Adipocyte (in vitro differentiated cells): ENCODE measurements at places on chromosomes 1 and 21.

DNA sequence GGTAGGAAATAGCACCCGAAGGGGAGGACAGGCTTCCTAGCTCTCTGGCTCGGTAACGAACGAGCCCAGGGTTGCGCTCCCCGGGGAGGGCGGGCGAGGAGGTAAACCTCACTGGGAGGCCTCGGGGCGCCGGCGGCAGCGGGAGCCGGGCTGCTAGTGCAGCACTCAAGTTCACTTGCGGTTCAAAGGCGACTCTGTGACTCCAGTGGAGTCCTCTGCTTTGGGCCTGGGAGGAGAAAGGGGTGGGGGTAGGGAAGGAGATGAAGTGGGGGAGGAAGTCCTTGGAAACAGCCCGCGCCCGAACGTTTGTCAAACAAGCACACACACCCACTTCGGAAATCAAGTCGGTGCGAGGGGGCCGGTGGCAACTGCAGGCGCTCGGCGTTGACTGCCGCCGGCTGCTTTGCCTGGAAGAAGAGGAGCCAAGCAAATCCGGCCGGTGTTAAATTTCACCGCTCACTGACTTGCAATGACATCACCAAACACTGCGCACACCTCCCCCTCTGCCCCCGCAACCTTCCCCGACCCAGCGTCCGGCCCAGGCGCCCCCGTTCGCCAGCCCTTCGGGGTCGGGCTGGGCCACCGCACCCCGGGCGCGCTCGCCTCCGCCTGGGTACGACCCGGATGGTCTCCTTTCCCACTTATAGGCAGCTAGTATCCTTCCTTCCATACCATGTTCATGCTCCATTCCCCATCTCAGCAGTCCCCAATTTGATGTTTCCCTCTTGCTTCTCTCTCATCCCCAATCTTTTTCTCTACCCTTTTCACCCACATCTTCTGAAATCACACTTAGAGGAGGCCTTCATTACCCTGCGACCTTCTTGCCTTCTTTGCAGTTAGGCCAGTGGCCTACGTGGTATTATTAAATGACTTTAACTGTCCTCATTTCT, at the start of gene COL24A1:
COL24A1 (minus strand) TSS at position 207 of the 890 bp plus-strand sequence. CDS start 376 bp downstream, outside the sequence.
- DNase-seq = peak; percentile 77

DNA sequence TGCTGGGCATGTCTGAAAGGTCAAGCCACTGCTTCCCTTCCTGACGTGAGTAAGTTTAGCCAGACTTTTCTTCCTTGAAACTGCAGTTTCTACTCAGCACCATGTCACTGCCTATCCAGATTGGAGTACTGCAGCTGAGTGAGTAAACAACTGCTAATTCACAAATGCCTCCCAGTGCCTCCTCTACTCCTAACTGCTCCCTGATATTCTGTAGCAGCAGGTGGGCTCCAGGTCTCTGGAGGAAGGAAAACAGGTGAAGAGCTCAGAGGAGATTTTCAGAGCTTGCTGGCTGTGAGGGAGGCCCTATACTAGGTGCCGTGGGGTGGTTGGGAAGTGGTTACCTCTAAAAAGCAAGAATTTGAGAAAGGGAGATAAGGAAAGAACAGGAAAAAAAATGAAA, 96.5 kb downstream of the KIF14 start:
- no peak for DNase-seq

DNA sequence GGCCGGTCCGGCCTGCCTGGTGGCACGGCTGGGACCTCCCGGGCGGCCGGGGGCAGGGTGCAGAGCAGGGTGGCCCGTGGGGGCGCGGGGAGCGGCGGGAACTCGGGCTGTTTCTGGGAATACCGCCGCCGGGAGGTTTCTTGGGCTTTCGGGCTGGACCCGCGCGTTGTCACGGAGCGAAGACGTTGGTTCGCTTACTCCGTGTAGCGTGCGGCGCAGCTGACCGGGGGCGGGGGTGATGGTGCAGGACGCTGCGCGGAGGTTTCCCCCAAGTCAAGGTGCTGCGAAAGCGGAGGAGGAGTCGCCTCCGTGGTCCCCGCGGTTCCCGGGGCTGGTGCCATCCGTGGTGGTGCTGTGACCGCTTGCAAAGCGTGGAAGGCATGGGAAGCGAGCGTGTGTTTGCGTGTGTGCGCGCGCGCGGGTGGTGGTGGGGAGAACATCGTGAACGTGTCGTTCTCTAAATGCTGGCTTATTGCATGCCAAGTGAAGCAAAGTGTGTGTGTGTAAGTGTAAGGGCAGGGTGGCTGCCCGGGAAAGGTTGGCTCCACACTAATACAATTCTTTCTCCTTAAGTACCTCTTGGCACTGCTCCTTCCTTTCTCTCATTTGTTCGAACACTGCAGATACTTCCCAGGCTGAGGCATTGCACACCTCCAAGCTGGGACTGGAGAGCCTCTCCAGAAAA, 1.1 kb downstream of the RYR2 start:
- DNase-seq = no peak

DNA sequence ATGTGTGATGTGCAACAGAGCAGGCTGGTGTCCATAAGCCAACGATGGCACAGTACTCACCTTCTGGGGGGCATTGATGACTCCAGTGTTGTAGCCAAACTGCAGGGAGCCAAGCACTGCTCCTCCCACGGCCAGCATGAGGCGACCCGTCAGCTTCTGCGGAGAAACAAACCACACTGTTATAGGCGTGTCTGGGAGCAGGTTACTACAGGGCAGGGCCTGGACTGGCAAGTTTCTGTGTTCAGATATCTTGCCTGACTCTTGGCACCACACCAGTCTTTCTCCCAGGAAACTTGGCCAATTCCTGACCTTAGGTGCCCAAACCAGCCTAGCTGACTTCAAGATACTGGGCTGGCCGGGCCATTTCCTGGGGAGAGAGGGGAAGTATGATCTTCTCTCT, 15.5 kb downstream of the SLC2A1 start:
- no peak for DNase-seq

- DNase-seq = no peak
These were observed 226.7 kb downstream of the SLC45A1 start for GRCh38 chr1:8544644-8545043.

DNA sequence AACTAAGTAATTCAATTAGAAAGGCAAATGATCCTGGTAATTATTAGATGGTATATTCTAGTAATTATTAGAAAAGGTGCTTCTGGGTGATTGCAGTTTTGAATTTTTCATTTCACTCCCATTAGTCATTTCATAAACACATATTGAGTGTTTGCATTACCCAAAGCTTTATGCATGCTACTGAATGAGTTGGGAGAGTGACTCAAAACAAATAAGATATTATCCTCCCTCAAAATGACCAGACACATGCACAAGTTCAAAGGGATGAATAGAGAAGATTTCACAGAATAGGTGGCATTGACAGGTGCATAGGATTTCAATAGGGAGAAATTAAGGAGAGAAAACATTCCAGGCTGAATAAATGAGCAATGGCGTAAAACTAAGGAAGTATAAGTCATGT, 84.7 kb downstream of the PHTF1 start:
- no peak for DNase-seq

DNA sequence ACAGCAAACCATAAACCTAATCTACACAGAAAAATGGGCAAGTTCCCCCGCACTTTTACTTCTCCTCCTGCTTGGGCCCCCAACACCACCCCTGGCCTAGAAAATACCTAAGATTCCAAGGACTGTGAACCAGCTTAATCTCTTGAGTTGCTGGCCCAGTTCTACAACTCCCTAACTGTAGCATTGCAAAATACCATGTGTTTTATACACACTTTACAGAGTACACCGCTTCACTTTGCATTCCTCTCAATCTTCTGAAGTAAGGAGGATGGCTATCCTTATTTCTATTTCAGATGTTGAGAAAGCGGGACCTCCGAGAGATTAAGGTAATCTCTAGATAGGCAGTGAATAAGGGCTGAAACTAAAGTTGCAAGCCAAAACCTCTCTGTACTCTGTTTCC, 408.3 kb upstream of the NR5A2 start:
- DNase-seq = peak; percentile 33

GRCh38 chr1:48810740-48811139, 34.0 kb upstream of the BEND5 start:
- peak; percentile 86 for DNase-seq

DNA sequence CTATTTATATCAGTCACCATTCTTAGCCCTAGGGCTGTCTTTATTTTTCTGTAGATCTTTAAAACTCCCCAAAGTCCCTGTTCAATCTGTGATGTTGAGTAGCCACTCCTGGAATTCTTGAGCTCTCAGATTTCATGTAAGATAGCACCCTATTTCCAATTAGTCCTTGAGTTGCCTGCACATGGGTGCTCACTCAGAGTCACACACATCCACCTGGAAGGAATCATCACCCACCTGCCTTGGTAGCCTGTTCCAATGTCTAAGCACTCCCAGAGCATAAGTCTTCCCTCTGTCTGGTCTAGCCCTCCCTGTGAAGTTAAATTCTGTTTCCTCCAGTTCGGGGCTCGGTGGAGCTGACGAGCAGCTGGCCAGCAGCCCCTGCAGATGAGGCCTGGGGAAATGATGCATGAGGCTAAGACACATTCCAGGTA, 14.7 kb upstream of the ATF3 start:
- DNase-seq = no peak

DNA sequence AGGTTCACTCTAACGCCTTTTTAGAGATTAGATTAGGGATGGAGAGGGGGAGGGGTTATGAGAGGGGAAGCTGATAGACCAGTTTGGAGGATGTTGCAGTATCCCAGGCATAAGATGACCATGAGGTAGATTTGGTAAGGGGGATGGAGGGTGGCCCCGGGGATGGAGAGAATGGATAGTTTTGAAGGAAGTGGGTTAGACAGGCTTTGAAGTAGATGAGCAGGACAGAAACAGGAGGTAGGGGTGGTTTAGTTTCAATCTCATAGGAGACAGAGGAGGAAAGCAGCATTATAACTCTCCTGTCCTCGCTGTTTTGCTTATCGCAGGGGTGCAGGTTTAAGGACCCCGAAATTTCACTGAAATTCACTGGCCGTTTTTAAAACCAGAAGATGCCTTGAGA, 11.8 kb downstream of the UBIAD1 start:
- no peak for DNase-seq

GRCh38 chr1:212037900-212038299, 2.4 kb downstream of the DTL start:
- no peak for DNase-seq

GRCh38 chr1:155910621-155911121, 478 bp downstream of the RIT1 start:
- DNase-seq = peak; percentile 63

DNA sequence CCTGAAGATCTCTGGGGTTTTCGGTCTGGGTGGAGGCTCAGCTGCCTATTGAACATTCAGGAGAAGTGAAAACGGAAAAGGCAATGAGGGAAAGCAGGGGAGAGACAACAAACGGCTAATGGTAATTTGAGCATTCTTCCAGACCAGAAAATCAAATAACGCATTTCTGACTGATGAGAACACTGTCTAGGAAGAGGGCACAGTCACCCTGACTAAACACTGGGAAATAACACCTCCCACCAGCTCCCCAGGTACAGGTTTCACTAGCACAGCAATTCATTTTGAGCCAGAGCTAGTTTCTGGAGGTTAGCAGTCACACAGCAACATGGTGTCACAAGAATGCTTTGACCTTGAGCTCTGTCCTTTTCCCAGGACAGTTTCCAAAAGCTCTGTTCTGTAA, 21.1 kb downstream of the NCF2 start:
- peak; percentile 11 for DNase-seq

DNA sequence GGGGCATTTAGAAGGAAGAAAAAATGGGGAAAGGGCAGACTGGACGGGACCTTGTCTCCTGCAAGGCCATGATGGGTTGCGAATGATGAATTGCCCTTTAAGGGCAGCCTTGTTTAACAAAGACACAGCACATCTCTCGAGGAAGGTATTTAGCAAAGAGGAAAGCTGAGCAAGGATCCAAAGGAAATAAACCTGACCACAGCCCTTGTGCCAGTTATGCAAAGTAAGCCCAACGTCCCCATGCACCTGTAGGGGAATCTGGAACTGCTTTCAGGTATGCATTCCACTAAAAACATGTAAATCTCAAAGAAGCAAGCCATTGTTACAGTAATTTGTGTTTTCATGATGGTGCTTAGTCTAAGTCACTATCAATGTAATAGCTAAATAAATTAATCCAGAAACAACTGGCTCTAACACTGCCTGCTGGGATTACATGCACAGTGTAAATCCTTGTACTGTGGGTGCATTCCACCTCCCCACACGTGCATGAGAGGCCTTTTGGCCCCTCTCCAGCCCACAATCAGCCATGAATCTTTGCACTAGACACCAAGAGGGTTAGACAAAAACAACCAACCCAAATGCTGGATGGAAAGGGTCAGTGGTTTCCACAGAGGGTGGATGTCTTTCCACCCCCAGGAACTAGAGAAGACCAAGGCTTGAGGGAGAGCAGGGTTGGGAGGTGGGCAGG, 228.8 kb upstream of the KAZN start:
- DNase-seq = no peak

- peak; percentile 8 for DNase-seq
These were observed 9.3 kb downstream of the PLA2G2A start for GRCh38 chr1:19969898-19970660.

DNA sequence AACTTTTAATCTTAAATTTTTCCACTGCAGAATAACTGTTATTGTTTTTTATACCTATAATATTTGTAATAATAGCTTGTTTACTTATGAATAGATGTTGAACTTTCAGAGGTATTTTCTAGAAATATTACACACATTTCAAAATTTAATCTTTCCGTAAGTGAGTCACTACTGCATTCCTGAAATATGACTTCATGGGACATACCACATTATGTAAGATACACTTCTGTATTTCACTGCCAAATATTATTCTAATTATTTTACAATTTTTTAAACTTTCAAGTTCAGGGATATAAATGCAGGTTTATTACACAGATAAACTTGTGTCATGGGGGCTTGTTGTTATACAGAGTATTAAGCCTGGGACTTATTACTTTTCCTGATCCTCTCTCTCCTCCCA, 2220.5 kb downstream of the NCAM2 start:
- no peak for DNase-seq

- peak; percentile 66 for DNase-seq
These were observed 1.8 kb upstream of the PTTG1IP start for GRCh38 chr21:44875316-44875700.

GRCh38 chr1:1197551-1198422, 8.6 kb downstream of the TNFRSF18 start:
- DNase-seq = no peak

DNA sequence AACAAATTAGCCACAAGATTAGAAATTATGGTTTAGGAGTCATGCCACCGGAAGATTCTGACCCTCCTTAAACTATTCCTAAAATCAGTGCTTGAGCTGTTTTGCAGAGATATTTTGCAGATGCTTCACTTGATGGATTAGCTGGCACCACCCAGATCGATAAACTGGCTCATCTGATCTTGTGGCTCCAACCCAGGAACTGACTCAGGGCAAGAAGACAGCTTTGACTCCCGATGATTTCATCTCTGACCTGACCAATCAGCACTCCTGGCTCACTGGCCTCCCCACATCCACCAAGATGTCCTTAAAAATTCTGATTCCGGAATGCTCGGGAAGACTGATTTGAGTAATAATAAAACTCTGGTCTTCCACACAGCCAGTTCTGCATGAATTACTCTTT, 221.6 kb downstream of the RHOU start:
- DNase-seq = no peak

GRCh38 chr1:24714859-24715520, 30.3 kb upstream of the CLIC4 start:
- DNase-seq = peak; percentile 48

GRCh38 chr21:40972151-40972550, 125.2 kb upstream of the DSCAM start:
- DNase-seq = no peak
